ENCODE measurements at places on chromosomes 11 and 22.

- H3K27ac ChIP-seq, result no peak overlapping the region
- peaks cover 2% of the 10 kb centered on the region for H3K36me3 ChIP-seq
- no peaks in the 10 kb centered on the region for H3K4me1 ChIP-seq
- no peak for DNase-seq
- H3K4me3 ChIP-seq, result no peak overlapping the region
- H3K27me3 ChIP-seq, result peaks cover 3% of the 10 kb centered on the region
Measured at GRCh38 chr11:40129266-40129665, 1330.2 kb downstream of the LRRC4C start.

DNA sequence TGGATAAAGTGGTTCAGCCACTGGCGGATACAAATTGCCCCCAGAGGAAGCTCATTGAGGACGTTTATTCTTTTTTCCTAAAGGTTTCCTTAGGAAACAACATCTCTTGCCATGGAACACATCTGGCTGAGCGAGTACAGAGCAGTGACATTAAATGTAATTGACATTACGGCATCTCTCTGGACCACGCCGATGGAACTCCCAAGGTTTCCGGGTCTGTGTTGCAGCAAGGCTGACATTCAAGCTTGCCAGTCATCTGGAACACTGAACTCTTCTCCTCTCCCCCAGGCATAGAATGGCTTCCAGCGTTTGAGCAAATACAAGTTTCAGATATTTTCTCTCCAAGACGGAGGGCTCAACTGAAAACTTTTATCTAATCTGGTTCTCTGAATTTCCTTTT lies 42.1 kb downstream of the CLMP start:
- no peaks in the 10 kb centered on the region for H3K27me3 ChIP-seq
- no peak overlapping the region for H3K4me3 ChIP-seq
- DNase-seq, result no peak
- H3K36me3 ChIP-seq, result peaks cover 4% of the 10 kb centered on the region
- H3K4me1 ChIP-seq, result peaks cover 7% of the 10 kb centered on the region
- no peak overlapping the region for H3K27ac ChIP-seq

GRCh38 chr11:16750417-16750816 lies 12.0 kb downstream of the C11orf58 start:
- H3K36me3 ChIP-seq, result peaks cover 75% of the 10 kb centered on the region
- H3K4me3 ChIP-seq, result no peak overlapping the region
- DNase-seq, result no peak
- H3K27me3 ChIP-seq, result no peaks in the 10 kb centered on the region
- H3K4me1 ChIP-seq, result peaks cover 3% of the 10 kb centered on the region
- no peak overlapping the region for H3K27ac ChIP-seq

GRCh38 chr11:113420808-113421207 lies 33.2 kb downstream of the ANKK1 start:
- H3K36me3 ChIP-seq, result no peaks in the 10 kb centered on the region
- H3K4me3 ChIP-seq, result no peak overlapping the region
- DNase-seq, result no peak
- no peaks in the 10 kb centered on the region for H3K27me3 ChIP-seq
- H3K27ac ChIP-seq, result no peak overlapping the region

DNA sequence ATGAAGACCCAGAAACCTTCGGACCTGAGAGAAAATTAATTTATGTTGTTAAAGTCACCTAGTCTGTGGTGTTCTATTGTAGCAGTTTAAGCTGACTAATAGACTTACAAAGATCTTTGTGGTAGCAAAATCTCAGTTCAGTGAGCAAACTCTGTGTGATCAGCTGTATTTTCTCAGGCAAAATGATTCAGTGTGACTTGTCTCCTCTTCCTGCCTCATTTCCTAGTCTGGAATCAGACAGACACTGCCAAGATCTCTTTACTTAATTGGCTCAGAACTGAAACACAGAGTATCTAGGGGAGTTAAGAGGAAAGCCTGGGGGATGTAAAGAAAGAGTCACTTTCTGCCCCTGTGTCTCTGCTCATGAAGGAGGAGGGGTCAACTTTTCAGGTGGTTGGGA lies 564.7 kb downstream of the KCNA4 start:
- no peaks in the 10 kb centered on the region for H3K27me3 ChIP-seq
- H3K4me1 ChIP-seq, result peaks cover 22% of the 10 kb centered on the region
- H3K27ac ChIP-seq, result no peak overlapping the region
- DNase-seq, result no peak
- no peaks in the 10 kb centered on the region for H3K36me3 ChIP-seq
- H3K4me3 ChIP-seq, result no peak overlapping the region

DNA sequence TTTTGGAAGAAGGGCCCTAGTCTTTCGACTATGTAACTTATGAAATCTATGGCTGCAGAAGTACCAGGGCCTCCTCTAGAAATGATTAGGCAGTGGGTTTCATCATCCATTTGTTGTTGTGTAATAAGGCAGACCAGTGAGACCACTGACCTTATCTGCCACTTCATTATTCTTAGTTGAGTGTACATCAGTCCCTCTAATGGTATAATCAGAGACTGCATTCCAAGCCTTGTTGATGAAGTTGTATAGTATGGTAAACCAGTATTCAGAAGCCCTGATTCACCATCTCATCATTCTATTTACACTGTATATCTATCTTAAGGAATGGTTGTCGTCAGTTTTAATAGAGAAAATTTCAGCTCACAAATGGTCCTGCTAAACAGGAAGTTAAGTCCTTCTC lies 32.2 kb upstream of the GRIA4 start:
- no peaks in the 10 kb centered on the region for H3K4me1 ChIP-seq
- no peak overlapping the region for H3K27ac ChIP-seq
- no peaks in the 10 kb centered on the region for H3K36me3 ChIP-seq
- H3K27me3 ChIP-seq, result no peaks in the 10 kb centered on the region

All from WTC11 (cell line).